ENCODE measurements at places on chromosomes 2 and 18.
A peak's percentile ranks its signal among the peaks of the same experiment; 100 is the strongest.

- DNase-seq = no peak
Observed at GRCh38 chr2:121694398-121695170, 42.1 kb downstream of the NIFK start.

- no peak for DNase-seq
Observed at GRCh38 chr2:44010266-44010665, 14.5 kb upstream of the LRPPRC start.

DNA sequence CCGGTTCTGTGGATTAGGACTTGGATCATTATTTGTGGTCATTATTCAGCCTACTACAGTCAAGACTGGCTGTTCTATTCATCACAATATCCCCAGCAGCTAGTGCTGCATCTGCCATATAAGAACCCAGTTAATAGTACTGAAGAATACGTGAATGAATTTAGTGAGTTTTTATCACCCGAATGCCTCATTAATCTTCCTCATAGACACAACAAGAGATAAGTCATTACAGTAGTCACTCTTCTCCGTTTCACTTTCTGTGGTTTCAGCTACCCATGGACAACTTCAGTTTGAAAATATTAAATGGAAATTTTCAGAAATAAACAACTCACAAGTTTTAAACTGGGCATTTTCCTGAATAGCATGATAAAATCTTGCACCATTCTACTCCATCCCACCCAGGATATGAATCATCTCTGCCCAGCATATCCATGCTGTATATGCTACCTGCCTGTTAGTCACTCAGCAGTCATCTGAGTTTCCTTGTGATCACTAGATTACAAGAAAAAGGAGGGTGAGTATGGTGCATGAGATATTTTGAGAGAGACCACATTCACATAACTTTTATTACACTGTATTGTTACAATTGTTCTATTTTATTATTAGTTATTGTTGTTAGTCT lies 363.7 kb upstream of the CHAC2 start:
- peak; percentile 81 for DNase-seq

GRCh38 chr2:130332271-130333073 lies 10.2 kb upstream of the IMP4 start:
- peak; percentile 21 for DNase-seq

- peak; percentile 86 for DNase-seq
Observed at GRCh38 chr2:12320991-12321641, 395.6 kb upstream of the TRIB2 start.

DNA sequence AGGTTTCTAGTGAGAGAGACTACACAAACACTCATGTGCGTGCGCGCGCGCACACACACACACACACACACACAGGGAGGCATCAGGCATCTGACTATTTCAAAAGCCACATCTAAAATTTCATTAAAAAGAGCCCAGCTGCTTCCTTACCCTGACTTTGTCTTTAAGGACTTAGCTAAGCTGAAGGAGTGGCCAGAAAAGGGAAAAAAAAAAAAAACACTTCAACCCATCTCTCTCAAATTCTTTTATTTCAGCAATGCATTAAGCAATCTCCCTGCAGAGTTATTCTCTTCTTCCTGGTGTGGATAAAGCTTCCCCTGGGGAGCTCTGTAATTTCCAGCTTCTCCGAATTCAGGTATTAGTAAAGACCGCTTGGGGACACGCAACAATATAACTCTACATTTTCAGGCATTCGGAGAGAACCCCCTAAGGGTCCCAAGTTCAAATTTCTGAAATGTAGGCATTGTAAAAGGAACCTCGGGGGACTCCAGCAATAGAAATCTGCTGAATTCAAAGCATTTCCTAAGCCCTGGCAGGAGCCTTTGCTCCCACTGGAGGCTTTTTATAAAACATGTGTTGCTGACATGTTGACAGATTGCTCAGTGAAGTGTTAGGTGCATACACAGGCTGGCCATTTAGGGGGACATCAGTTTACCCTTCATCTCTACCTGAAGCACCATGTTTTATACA lies 67.0 kb downstream of the ZNF521 start:
- no peak for DNase-seq

- DNase-seq = no peak
Observed at GRCh38 chr2:190304404-190304803, 15.2 kb downstream of the HIBCH start.

- no peak for DNase-seq
Observed at GRCh38 chr2:233456111-233456510, 101.8 kb downstream of the DGKD start.

GRCh38 chr2:199907008-199907714 lies 3.9 kb upstream of the C2orf69 start:
- no peak for DNase-seq

- no peak for DNase-seq
Observed at GRCh38 chr2:189698020-189698887, 23.8 kb downstream of the ANKAR start.

DNA sequence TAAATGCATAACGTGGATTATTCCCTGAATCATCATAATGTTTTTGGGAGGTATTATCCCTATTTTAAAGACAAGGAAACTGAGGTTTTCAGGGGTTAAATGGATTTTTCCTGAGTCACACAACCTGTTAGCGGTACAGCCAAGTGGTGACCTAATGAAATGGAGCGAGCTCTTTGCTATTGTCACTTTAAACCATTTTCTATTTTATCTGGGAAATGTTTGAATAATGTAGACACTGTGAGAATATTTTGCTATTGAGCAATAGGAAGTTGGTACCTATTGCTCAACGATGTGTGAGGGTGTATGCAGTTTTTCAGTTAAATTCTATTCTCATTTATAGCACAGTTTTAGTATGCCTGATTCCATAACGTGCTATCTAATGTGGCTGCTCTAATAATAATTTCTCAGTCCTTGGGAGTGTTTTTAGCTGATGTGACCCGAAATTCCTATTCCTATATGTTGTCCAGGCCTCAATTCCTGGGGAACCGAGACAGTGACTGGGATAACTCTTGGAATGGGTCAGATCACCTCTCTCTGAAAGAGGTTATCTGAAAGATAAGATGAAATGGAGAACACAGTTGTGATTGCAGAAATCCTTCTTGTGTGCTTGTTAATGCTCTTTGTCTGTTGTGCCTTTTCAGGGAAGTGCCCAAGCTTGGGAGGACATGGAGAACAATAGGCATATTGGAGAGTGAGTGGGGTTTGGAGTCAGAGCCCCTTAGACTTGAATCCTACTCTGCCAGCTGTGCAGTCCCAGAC lies 38.4 kb downstream of the ABCB11 start:
- DNase-seq = no peak

DNA sequence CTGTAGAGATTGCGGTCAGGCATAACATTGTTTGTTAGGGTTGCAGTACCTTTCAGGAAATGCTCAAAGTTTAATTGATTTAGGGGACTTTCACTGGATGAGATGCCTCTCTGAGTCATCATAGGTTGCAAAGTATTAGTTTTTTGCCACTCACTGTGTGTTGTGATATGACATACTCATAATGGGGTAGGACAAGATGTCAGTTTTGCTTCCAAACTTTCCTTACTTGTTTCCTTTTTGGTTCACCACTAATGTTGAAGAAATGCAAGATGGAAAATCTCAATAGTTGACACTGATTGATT lies 35.0 kb upstream of the PTH2R start:
- no peak for DNase-seq

GRCh38 chr2:16179701-16180416 lies 239.5 kb downstream of the MYCN start:
- DNase-seq = no peak

- no peak for DNase-seq
Observed at GRCh38 chr2:169891593-169892298, 64.5 kb downstream of the UBR3 start.

- no peak for DNase-seq
Observed at GRCh38 chr2:55431982-55432627, 12.4 kb upstream of the CCDC88A start.

DNA sequence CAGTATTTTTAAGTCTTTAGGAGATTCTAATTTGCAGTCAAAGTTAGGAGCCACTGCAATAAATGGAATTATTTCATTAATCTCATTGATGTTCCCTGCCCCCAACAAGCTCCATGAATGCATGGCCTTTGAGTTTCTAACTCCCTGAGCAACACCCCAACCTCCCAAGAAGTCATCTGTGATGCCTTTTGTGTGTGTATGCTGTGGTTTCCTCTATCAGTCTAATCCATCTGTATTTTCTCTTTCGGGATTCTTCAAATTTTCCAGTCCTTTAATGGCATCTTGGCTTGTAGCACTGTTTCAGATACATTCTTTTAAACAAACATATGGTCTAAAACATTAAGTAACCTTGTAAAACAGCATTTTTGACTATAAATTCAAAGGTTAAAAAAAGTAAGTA lies 16.8 kb downstream of the SERPINB10 start:
- no peak for DNase-seq

DNA sequence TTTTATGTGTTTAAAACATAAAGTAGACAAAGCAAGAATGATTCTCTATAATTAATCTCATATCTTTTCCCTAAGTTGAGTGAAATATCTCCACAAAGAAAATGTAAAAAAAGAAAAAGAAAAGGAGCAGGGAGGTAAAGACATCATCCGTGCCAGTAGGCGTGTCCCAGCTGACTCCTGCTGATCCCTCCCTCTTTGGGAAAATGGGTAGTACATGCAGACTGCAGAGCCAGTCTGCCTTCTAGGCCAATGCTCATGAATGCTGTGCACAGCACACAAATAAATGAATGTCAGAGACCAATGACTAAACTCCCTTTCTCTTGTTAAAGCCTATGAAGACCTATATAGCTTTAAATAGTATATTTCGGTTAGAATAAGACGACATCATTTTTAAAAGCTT lies 64.7 kb downstream of the RAPH1 start:
- DNase-seq = no peak

DNA sequence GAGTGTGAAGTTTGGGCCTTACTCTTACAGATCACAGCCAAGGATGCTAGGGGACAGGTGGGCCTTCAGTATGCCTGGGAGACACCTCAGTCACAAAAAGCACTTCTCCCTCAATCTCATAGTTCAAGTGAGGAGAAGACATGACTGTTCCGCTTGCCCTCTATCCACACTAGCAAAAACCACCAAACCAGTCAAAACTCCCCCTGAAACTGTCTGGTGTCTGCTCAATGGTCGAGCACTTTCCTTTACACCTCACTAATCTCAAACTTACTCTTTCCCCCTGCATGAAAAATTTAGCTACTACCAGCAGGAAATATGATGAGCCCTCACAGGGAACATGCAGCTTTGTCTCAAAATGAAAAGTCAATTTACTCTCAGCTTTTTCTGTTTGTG lies 232.2 kb downstream of the TRIB2 start:
- no peak for DNase-seq
